Regular cardiac myocyte (primary cell): ENCODE measurements at places on chromosomes 4 and X. TPM values are rescaled to one million over a fixed set of nuclear protein-coding genes. Genes with fewer than 3 reads are reported as not detected.

FAM236D gene
- total RNA-seq: not detected in 2 replicates

PABPC4L gene
- 0.38 and 0.56 TPM in 2 replicates for total RNA-seq

JCHAIN gene
- total RNA-seq: 0.19 and 2.0 TPM in 2 replicates

SLC9B1 gene
- 0.58 and 2.0 TPM in 2 replicates for total RNA-seq

IBSP gene
- total RNA-seq: 0.19 and 0.56 TPM in 2 replicates
